ENCODE measurements at places on chromosomes 12 and 14. TPM values are rescaled to one million over a fixed set of nuclear protein-coding genes. Genes with fewer than 3 reads are reported as not detected.

The SPTB gene
- 1.2 TPM for polyA plus RNA-seq

The CLEC4A gene
- 5.5 TPM for polyA plus RNA-seq

The CMA1 gene
- not detected for polyA plus RNA-seq

The COQ5 gene
- 23.7 TPM for polyA plus RNA-seq

The TMEM30B gene
- polyA plus RNA-seq: 17.4 TPM

The HSPB8 gene
- polyA plus RNA-seq: 43.4 TPM

The VRTN gene
- not detected for polyA plus RNA-seq

The EXOC3L4 gene
- polyA plus RNA-seq: 3.0 TPM

The DDX55 gene
- 13.3 TPM for polyA plus RNA-seq

The TEX52 gene
- polyA plus RNA-seq: not detected

The FOXN4 gene
- polyA plus RNA-seq: 0.04 TPM

The CIDEB gene
- 19.7 TPM for polyA plus RNA-seq

The KLHDC1 gene
- 0.65 TPM for polyA plus RNA-seq

The CBLN3 gene
- polyA plus RNA-seq: 1.9 TPM

The FAIM2 gene
- 0.53 TPM for polyA plus RNA-seq

The HOXC12 gene
- not detected for polyA plus RNA-seq

The ESRRB gene
- polyA plus RNA-seq: 0.02 TPM

The SLC6A13 gene
- polyA plus RNA-seq: 1.0 TPM

The SERPINA3 gene
- polyA plus RNA-seq: 446 TPM

The KRT83 gene
- not detected for polyA plus RNA-seq

The MMP19 gene
- 9.3 TPM for polyA plus RNA-seq

The POTEM gene
- not detected for polyA plus RNA-seq

The MYF6 gene
- polyA plus RNA-seq: not detected

The MYL2 gene
- polyA plus RNA-seq: 0.65 TPM

The SLC24A4 gene
- 0.47 TPM for polyA plus RNA-seq

The INSM2 gene
- polyA plus RNA-seq: 0.02 TPM

The STYK1 gene
- 1.3 TPM for polyA plus RNA-seq

The AICDA gene
- 0.10 TPM for polyA plus RNA-seq

The KCNC2 gene
- not detected for polyA plus RNA-seq

The C12orf42 gene
- not detected for polyA plus RNA-seq

The ENDOU gene
- polyA plus RNA-seq: 0.07 TPM

The PPP4R3A gene
- 49.3 TPM for polyA plus RNA-seq

The TAS2R14 gene
- polyA plus RNA-seq: 1.0 TPM

The FAM181A gene
- polyA plus RNA-seq: 1.9 TPM

The ZNF84 gene
- 9.3 TPM for polyA plus RNA-seq

The CSRP2 gene
- 15.7 TPM for polyA plus RNA-seq

The KRT72 gene
- polyA plus RNA-seq: 0.14 TPM

The ADAM21 gene
- polyA plus RNA-seq: 0.14 TPM

The FAM186B gene
- 0.31 TPM for polyA plus RNA-seq
